ENCODE measurements at places on chromosomes 12 and 14.

DNA sequence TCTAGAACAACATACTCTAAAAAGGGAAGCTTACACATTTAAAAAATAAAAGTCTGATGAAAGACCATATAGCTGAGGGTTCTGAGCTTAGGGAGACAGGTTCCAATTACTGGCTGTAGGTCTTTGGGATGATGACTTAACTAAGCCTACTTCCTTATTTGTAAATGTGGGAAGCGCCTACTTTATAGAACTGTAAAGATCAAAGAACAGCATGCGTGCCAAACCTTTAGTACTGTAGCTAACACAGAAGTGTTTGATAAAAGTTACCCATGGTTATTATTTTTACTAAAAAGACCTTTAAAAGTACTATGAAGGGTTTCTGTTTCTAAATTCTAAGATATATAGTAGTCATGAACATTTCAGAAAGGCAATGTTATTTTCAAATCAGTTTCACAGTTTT, 35.7 kb downstream of the STK38L start:
- DNase-seq: no peak

GRCh38 chr12:113724794-113725556, 241.2 kb downstream of the RBM19 start:
- no peak for DNase-seq

- no peak for DNase-seq
Measured at GRCh38 chr12:131040491-131040890, 86.8 kb downstream of the ADGRD1 start.

- DNase-seq: no peak
Measured at GRCh38 chr12:27246141-27246540, 2.1 kb downstream of the STK38L start.

GRCh38 chr12:21642707-21643389, 14.8 kb downstream of the LDHB start:
- no peak for DNase-seq

- DNase-seq: no peak
Measured at GRCh38 chr12:51672334-51672733, 81.3 kb downstream of the SCN8A start.

- DNase-seq: no peak
Measured at GRCh38 chr12:32502693-32503502, 103.5 kb downstream of the FGD4 start.

DNA sequence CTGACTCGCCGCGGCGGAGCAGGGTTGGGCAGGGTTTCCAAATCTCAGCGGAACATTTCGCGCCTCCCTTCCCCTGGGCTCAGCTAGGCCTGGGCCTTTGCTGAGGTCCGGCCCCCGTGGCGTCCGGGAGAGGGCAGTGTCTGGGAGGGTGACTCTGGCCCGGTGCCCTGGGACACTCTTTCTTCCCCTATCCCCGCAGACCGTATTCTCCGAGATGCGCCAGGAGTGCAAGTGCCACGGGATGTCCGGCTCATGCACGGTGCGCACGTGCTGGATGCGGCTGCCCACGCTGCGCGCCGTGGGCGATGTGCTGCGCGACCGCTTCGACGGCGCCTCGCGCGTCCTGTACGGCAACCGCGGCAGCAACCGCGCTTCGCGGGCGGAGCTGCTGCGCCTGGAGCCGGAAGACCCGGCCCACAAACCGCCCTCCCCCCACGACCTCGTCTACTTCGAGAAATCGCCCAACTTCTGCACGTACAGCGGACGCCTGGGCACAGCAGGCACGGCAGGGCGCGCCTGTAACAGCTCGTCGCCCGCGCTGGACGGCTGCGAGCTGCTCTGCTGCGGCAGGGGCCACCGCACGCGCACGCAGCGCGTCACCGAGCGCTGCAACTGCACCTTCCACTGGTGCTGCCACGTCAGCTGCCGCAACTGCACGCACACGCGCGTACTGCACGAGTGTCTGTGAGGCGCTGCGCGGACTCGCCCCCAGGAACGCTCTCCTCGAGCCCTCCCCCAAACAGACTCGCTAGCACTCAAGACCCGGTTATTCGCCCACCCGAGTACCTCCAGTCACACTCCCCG, 3.0 kb downstream of the WNT1 start:
- DNase-seq: peak; percentile 41

- no peak for DNase-seq
Measured at GRCh38 chr14:60512973-60513571, 4.1 kb downstream of the SIX6 start.

GRCh38 chr12:107900588-107900987, 126.1 kb downstream of the ASCL4 start:
- no peak for DNase-seq

GRCh38 chr12:13784504-13784903, 196.9 kb downstream of the GRIN2B start:
- DNase-seq: no peak

DNA sequence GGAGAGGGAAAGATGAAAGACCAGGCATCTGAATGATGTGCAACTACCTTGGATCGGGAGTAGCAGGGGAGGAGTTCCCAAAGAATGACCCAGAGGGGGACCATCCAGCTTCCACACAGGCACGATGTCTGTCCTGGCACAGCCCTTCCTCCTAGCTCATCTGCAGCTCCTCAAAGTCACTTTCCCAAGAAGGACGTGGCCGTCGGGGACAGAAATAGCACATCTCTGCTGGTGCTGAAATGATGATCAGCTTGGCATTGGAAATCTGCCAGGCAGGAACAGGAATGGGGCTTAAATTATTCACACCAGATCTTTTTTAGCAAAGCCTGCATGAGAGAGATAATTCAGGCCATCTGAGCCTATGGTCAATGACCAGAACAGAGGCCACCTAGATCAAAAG, 41.7 kb downstream of the TSPAN11 start:
- DNase-seq: no peak

DNA sequence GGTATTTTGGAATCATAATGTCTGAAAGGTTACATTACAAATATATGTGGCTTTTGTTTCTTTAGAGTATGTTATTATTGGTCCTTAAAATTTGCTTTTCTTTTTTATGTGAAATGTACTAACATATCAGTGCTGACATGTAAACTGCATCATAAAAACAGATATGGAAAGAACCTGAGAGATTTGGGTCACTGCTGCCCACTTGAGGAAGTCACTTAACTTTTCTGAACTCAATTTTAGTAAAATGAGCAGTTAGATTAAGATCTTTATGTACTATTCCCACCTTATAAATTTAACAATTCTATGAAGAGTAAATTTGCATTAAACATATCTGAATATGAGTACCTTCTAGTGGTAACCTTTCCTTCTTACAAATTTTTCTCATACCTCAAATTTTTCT, 7.5 kb downstream of the PTGR2 start:
- DNase-seq: no peak

- peak; percentile 55 for DNase-seq
Measured at GRCh38 chr12:12327802-12328201, 22.2 kb downstream of the MANSC1 start.

- no peak for DNase-seq
Measured at GRCh38 chr12:12086362-12086761, 15.6 kb downstream of the BCL2L14 start.

- no peak for DNase-seq
Measured at GRCh38 chr14:91953170-91953985, 5.9 kb upstream of the FBLN5 start.

GRCh38 chr12:28771968-28772367, 377.1 kb upstream of the FAR2 start:
- DNase-seq: no peak

- DNase-seq: no peak
Measured at GRCh38 chr14:75837151-75837787, 144.5 kb downstream of the TGFB3 start.

DNA sequence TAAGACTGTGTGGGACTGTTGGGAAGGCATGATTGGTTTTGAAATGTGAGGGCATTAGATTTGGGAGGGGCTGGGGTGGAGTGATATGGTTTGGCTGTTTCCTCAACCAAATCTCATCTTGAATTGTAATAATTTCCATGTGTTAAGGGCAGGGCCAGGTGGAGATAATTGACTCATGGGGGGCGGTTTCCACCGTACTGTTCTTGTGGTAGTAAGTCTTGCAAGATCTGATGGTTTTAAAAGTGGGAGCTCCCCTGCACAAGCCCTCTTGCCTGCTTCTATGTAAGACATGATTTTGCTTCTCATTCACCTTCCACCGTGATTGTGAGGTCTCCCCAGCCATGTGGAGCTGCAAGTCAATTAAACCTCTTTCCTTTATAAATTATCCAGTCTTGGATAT, 76.6 kb upstream of the PPFIA2 start:
- DNase-seq: peak; percentile 5

DNA sequence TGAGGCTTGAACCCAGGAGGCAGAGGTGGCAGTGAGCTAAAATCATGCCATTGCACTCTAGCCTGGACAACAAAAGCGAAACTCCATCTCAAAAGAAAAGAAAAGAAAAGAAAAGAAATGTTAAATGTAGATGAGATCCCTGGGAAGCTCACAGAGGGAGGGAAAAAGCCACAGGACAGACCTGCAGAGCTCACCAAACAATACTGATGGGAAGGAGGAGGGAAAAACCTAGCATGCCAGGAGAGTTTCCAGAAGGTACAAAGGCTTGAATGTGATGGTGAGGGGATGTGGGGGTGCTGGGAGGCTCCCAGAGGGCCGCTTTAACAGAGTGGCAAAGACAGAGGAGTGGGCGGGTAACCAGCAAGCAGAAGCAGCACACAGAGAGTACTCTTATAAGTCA, 72.3 kb downstream of the PTPN21 start:
- DNase-seq: no peak

DNA sequence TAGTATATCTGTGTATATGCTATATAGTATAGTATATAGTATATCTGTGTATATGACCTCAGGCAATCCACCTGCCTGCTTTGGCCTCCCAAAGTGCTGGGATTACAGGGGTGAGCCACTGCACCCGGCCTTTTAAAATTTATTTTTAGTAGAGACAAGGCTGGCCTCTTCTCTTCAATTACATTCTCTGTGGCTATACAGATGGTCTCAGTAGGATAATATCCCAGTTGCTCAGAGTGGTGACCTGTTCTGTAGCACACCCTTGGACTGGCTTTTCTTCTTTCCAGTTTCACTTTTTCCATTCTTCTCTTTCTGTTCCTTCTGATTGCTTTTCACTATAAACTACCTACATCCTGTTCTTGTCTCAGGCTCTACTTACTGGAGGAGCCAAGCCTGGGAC, 3.1 kb upstream of the NFATC4 start:
- no peak for DNase-seq

GRCh38 chr12:123231931-123232330, 1.0 kb downstream of the MPHOSPH9 start:
- DNase-seq: no peak

DNA sequence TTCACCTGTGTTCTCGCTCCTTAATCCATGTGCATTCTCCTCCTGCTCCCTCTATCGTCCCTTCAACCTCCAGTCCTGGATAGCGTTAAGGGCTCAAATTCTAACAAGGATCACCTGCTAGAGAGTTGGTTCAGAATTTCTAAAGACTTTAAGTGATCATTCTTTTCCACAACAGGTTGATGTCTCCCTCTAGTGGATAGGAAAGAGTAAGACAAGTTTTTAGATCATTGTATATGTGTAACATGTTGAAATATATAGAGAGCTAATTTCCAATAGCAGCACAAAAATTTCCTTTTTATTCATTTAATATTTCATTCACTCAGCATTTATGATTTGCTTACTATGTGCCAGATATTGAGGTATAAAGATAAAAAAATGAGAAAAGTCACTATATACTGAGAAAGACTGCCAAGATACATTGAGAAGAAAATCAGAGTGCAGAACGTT, 9.3 kb upstream of the ESR2 start:
- DNase-seq: peak; percentile 58

DNA sequence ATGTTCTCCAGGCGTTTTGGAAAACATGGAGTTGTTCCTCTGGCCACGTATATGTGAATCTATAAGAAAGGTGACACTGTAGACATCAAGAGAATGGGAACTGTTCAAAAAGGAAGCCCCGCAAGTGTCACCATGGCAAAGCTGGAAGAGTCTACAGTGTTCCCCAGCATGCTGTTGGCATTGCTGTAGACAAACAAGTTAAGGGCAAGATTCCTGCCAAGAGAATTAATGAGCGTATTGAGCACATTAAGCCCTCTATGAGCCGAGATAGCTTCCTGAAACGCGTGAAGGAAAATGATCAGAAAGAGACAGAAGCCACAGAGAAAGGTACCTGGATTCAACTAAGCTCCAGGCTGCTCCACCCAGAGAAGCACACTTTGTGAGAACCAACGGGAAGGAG, 92.5 kb upstream of the EIF5 start:
- no peak for DNase-seq

DNA sequence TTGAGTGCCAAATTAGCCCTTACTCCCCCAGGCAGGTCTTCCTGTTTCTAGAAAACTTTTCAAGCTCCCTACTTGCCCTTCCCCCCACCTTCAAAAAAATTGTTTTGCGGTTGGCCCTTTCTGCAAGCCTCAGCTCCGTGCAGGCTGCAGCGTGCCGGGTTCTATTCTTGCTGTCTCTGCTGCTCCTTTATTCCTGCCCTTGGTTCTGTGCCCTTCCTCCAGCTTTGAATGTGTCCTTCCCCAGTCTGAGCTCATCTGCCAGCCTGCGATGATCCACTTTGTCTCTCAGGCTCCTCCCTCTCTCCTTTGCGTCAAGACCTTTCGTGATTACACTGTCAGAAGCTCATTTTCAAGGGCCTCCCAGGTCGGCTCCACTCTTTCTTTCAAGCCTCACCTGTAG, 98.6 kb downstream of the IRF2BPL start:
- DNase-seq: peak; percentile 59

GRCh38 chr12:122506393-122506938, 5.7 kb upstream of the ZCCHC8 start:
- no peak for DNase-seq

DNA sequence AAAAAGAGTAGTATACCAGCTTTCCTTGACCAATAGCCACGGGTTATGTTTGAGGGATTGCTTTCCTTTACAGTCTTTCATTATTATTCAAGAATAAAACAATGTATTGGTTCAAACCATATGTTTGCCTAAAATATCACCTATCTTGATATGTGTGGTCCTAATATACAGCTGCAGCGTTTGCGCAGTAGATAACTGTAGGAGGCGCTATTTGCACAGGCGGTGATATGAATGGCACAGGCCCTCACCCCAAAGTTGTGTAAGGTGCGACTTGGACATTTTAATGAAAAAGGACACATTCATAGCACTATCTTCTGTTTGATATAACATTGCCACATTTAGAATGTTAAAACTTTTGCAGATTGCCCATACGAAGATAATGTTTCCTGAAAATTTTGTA, 298.4 kb downstream of the TRHDE start:
- no peak for DNase-seq

GRCh38 chr14:60848066-60848465, 113.5 kb downstream of the MNAT1 start:
- no peak for DNase-seq

Data from activated CD4-positive, alpha-beta T cell treated with anti-CD3 and anti-CD28 coated beads, Interleukin-2, amount 50 U/mL, for 16 hours (primary cell).